ENCODE measurements at places on chromosomes 11 and 22.

DNA sequence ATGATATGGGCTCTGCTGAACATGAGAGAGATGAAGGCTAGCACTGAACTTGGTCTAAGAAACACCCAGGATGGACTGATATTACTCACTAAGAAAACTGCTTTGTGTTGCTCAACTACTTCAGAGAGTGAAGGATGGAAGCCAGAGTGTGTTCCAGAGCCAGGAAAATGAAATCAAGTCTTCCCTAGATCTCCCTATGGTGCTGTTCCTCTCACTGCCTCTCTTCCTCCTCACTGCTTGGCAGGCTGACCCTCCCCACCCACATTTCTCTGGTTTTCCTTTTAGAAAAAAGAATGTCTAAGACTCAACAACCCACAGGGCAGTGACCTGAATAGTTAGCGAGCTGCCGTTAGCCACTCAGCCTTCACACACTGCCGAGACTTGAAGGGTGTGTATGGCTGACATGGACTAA is 65.6 kb downstream of the CCDC81 start:
- peak; percentile 63 for DNase-seq

DNA sequence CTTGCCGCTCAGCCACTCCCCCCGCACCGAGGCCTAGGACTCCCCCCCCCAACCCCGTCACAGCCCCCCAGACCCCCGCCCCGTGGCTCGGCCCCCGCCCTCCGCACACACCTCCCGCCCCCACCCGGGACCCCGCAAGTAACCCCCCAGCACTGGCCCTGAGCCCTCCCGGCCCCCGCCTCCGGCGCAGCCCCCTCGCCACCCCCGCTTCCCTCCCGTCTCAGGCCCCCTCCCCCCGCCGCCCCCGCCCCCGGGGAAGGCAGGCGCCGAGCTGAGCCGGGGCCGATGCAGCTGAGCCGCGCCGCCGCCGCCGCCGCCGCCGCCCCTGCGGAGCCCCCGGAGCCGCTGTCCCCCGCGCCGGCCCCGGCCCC is 1.5 kb downstream of the SHANK3 start:
- no peak for DNase-seq

- no peak for DNase-seq
These were observed 93.9 kb downstream of the RASSF10 start for GRCh38 chr11:13102865-13103539.

DNA sequence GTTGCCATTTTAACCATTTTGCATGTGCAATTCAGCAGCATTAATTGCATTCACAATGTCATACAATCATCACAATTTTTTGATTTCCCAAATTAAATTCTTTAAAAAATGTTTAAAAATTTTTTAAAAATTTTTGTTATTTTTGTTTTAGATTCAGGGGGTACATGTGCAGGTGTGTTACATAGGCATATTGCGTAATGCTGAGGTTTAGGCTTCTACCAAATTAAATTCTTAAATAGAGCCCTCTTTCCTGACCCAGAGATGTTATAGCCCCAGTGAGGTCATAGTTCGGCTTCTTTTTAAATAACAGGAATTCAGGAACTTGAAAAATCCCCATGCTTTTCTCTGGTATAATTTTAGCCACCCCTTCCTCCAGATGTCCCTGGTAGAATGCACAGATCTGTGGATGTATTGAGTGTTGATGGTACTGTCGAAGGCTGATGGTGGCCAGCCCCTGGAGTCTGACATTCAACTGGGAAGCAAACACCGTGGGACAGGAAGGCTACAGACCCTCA is 11.3 kb upstream of the AMPD3 start:
- DNase-seq, result no peak

DNA sequence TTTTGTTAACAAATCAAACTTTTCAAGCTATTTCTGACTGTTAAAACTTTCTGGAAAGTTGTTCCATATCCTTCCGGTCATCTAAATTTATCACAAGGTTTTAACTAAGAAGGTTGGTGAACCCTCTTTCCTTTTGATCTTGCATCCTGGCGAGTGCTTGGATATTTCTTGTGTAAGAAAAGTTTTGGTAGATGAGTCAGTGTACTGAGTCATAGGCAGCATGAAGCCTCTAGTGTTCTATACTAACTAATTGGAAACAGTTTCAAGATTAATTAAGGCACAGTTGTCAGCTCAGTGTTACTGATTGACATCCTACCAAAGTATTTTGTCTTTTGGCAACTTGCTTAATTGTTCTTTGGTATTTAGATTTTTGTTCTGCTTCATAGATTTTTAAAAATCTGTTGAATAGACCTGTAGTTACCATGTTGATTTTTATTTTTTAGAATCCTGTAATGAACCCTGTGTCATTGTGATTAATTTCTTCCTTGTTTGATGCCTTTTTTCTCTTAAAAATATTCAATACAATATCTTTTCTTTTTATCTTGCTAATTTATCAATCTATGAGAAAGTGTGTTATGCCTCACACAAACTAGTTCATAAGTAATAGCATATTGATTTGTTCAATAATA is 38.0 kb downstream of the METTL15 start:
- DNase-seq, result peak; percentile 90

Data from astrocyte of the hippocampus (primary cell).